Gastrocnemius medialis (tissue), 4 donors: ENCODE measurements at places on chromosomes 11 and 22. TPM values are rescaled to one million over a fixed set of nuclear protein-coding genes. Genes with fewer than 3 reads are reported as not detected.

Gene DEFB131B
- not detected for total RNA-seq

GRCh38 chr11:44555031-44555800, 10.2 kb upstream of the CD82 start:
- no peak overlapping the region for H3K27ac ChIP-seq
- no peaks in the 10 kb centered on the region for H3K27me3 ChIP-seq
- H3K36me3 ChIP-seq: no peaks in the 10 kb centered on the region

- H3K36me3 ChIP-seq: no peaks in the 10 kb centered on the region
- H3K4me3 ChIP-seq: no peak within 1 kb of the TSS
- no peaks in the 10 kb centered on the region for H3K27me3 ChIP-seq
- no peaks in the 10 kb centered on the region for H3K4me1 ChIP-seq
- H3K27ac ChIP-seq: no peak within 1 kb of the TSS
Measured at GRCh38 chr11:102780491-102780918, at the start of gene MMP10. Gene MMP10 (minus strand): TSS chr11:102780628. CDS start chr11:102780591, 37 bp downstream.

DNA sequence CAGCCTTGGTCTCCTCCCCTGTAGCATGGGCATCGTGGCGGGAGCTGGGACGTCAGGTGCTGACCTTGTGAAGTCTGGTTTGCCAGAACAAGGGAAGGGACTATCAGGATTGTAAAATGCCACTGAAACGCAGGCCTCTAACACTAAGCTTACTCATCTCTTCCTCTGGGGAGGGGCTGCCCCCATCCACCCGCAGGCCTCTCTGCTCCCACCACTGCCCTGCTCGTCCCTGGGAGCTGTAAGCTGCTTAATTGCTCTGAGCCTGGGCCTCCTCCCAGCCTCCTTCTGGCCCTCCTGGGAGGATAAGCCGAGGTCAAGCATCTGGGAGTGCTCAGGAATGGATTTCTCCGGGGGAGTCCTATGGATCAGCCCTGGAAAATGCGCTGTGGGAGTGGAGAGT, 8.4 kb downstream of the SHISAL1 start:
- H3K27me3 ChIP-seq: peaks cover 6% of the 10 kb centered on the region
- H3K4me3 ChIP-seq: no peak overlapping the region
- no peak for DNase-seq
- H3K27ac ChIP-seq: no peak overlapping the region
- H3K4me1 ChIP-seq: no peaks in the 10 kb centered on the region
